ENCODE measurements at places on chromosomes 16 and 17. TPM values are rescaled to one million over a fixed set of nuclear protein-coding genes. Genes with fewer than 3 reads are reported as not detected.

Gene CD300LB
- total RNA-seq, result 0.83 TPM

Gene P2RX5
- total RNA-seq, result 0.80 TPM

Gene CFAP97D1
- total RNA-seq, result not detected

Gene FA2H
- total RNA-seq, result 0.92 TPM

Gene MFSD6L
- total RNA-seq, result not detected

Gene TBC1D3C
- not detected for total RNA-seq

Gene WNT9B
- 0.65 TPM for total RNA-seq

Gene VAT1L
- total RNA-seq, result 6.3 TPM

Gene HBQ1
- total RNA-seq, result 1.2 TPM

Gene DUS2
- total RNA-seq, result 9.4 TPM

Gene SMIM36
- not detected for total RNA-seq

Gene CCL11
- 8.3 TPM for total RNA-seq

Gene MEFV
- 4.0 TPM for total RNA-seq

DNA sequence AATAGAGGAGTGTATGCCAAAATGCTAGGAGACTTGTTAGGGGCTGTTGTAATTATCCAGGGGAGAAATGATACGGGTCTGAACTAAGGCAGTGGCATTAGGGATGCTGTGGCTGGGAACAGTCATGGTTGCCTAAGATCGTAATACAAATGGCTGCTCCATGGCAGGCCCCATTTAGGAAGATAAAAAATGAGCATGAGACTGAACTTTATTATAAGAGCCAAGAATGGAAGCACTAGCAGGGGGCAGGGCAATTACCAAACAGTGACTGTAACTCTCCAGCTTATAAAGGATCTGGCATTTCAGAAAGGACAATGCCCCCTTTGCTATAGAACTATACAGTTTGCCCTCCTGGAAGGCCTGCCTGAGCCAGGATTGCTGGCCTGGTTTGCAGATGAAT, 503.3 kb upstream of the CDH5 start:
- H3K27ac ChIP-seq, result no peak overlapping the region
- no peaks in the 10 kb centered on the region for H3K27me3 ChIP-seq
- H3K36me3 ChIP-seq, result no peaks in the 10 kb centered on the region
- no peak overlapping the region for H3K4me3 ChIP-seq

DNA sequence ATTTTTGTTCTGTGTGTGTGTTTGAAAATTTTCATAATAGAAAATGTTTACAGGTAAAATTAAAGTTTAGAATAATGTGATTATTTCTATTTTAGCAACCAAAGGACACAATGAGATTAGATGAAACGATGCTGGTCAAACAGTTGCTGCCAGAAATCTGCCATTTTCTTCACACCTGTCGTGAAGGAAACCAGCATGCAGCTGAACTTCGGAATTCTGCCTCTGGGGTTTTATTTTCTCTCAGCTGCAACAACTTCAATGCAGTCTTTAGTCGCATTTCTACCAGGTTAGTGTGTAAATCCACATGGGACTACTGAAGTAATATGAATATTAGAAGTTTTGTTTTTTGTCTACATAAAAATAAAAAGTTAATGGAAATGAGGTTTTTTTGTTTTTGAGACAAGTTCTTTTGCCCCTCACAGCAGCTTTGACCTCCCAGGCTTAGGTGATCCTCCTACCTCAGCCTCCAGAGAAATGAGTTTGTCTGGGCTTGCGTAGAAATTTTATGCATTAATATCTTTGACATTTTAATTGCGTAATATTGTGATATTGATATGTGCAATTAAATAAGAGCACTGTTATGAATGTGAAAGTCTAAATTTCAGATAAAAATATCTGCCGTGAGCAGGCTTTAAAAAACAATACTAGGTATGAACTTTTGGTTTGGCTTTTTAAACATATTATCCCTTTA, 68.5 kb downstream of the NF1 start:
- H3K27ac ChIP-seq, result no peak overlapping the region
- no peaks in the 10 kb centered on the region for H3K4me1 ChIP-seq
- H3K27me3 ChIP-seq, result no peaks in the 10 kb centered on the region
- no peak overlapping the region for H3K4me3 ChIP-seq
- peaks cover 38% of the 10 kb centered on the region for H3K36me3 ChIP-seq
- DNase-seq, result no peak

GRCh38 chr17:10768750-10769251, 35.1 kb downstream of the TMEM238L start:
- H3K36me3 ChIP-seq, result no peaks in the 10 kb centered on the region
- no peak for DNase-seq
- H3K27me3 ChIP-seq, result no peaks in the 10 kb centered on the region

GRCh38 chr17:73639322-73639721, 4.9 kb downstream of the SDK2 start:
- no peak overlapping the region for H3K4me3 ChIP-seq
- H3K27ac ChIP-seq, result no peak overlapping the region
- no peak for DNase-seq
- H3K27me3 ChIP-seq, result peaks cover 27% of the 10 kb centered on the region
- no peaks in the 10 kb centered on the region for H3K36me3 ChIP-seq

DNA sequence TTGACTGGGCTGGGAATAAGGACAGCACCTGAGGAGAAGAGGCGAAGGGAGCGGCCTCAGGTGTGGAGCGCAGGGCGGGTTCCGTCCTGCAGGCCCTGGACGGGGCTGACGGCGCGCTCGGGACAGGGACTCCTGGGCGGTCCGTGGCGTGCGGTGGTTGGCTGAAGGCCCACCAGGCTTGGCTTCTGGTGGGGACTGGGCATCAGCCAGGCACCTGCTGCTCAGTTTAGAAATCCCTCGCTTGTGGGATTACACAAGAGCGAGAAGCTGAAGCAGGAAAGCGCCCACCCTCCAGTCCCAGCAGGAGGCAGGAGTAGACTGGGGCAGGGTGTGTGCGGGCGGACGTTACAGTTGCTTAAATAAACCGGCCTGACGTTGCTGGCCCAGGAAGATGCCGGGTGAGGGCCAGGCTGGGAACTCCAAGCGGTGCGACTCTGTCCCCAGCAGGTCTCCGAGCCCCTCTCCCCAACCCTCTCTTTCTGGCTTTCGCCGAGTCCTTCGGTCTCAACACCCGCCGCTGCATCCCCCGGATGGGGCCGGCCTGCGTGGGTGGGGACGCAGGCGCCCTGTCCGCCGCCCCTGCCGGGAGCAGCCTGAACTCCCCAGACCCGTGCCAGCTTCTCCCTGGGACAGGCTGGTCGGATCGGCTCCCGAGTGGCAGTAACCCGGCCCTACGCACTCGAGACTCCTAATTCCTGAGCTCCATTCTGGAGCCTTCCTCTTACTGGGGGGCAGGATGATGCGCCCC, 639 bp downstream of the MIF4GD start:
- no peaks in the 10 kb centered on the region for H3K27me3 ChIP-seq
- H3K27ac ChIP-seq, result peak overlapping the region; percentile 96
- H3K36me3 ChIP-seq, result peaks cover 11% of the 10 kb centered on the region
- peaks cover 57% of the 10 kb centered on the region for H3K4me1 ChIP-seq
- H3K4me3 ChIP-seq, result peak overlapping the region; percentile 90
- DNase-seq, result no peak

DNA sequence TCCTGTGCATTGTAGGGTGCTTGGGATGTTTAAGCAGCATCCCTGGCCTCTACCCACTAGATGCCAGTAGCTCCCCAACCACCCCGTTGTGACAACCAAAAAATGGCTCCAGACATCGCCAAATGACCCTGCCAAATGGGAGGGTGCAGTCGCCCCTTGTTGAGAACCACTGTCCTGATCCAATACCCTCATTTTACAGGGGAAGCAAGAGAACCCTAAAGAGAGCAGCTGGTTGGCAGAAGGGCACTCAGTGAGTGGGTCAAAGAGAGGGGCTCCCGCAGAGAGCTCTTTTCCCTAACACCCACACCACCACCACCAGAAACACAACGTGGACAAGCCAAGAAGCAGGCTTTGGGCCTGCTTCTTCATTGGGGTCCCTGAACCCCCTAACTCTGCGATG, 18.4 kb downstream of the TEKT5 start:
- H3K27ac ChIP-seq, result no peak overlapping the region
- no peaks in the 10 kb centered on the region for H3K27me3 ChIP-seq
- no peak overlapping the region for H3K4me3 ChIP-seq
- no peak for DNase-seq

DNA sequence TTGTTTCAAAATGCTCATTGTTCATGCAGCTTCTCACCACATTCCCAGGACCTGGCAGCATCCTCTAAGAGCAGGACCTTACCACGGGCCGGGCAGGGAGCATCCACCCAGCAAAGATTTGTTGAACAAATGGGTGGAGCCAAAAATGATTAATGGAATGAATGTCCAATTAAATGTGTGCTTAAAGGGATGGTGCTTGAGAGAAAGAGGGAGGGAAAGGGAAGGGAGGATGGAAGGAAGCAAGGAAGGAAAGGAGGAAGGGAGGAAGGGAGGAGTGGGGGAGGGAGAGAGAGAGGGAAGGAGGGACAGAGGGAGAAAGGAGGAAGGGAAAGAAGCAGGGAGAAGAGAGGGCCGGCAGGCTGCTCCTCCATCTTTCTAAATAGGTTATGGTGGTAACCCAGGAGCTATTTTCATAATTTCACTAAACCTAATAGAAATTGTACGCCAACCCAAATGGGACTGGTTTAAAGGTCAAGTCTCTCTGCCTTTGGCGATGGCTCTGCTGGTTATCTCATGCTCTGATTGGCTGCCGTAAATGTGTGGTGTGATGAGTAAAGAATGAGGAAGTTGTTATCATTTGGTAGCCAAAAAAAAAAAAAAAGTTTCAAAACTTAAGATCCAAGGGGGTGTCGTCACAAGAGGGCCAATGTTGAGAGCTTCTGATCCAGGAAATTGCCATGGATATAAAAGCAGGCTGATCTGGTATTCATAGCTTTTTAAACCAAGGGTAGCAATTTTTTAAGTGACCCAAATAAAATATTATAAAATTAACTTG, 126.7 kb upstream of the FOXF1 start:
- peaks cover 11% of the 10 kb centered on the region for H3K4me1 ChIP-seq
- no peaks in the 10 kb centered on the region for H3K36me3 ChIP-seq
- H3K27me3 ChIP-seq, result no peaks in the 10 kb centered on the region

GRCh38 chr17:37086334-37086733, 137.6 kb downstream of the AATF start:
- peaks cover 16% of the 10 kb centered on the region for H3K4me1 ChIP-seq
- H3K4me3 ChIP-seq, result no peak overlapping the region
- DNase-seq, result no peak

- no peak overlapping the region for H3K4me3 ChIP-seq
- no peaks in the 10 kb centered on the region for H3K27me3 ChIP-seq
- DNase-seq, result no peak
- H3K36me3 ChIP-seq, result peaks cover 73% of the 10 kb centered on the region
- no peaks in the 10 kb centered on the region for H3K4me1 ChIP-seq
Measured at GRCh38 chr16:84486551-84487235, 17.8 kb downstream of the MEAK7 start.

- no peaks in the 10 kb centered on the region for H3K27me3 ChIP-seq
- no peak overlapping the region for H3K4me3 ChIP-seq
- DNase-seq, result no peak
- peaks cover 36% of the 10 kb centered on the region for H3K4me1 ChIP-seq
- no peak overlapping the region for H3K27ac ChIP-seq
Measured at GRCh38 chr17:17847118-17847689, 10.4 kb upstream of the SREBF1 start.

DNA sequence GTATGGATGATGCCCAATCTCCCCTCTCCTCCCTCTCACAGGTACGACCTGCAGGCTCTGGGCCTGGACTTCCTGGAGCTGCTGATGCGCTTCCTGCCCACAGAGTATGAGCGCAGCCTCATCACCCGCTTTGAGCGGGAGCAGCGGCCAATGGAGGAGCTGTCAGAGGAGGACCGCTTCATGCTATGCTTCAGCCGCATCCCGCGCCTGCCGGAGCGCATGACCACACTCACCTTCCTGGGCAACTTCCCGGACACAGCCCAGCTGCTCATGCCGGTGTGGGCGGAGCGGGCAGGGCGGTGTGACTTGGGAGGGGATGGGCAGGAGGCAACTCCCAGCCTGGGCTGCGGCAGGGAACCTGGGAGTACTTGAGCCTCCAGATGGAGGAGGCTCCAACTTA, 18.1 kb downstream of the SPATA32 start:
- H3K36me3 ChIP-seq, result no peaks in the 10 kb centered on the region
- H3K27me3 ChIP-seq, result peaks cover 36% of the 10 kb centered on the region
- DNase-seq, result no peak
- peaks cover 40% of the 10 kb centered on the region for H3K4me1 ChIP-seq

- H3K27ac ChIP-seq, result no peak overlapping the region
- no peaks in the 10 kb centered on the region for H3K36me3 ChIP-seq
- H3K27me3 ChIP-seq, result no peaks in the 10 kb centered on the region
- no peak overlapping the region for H3K4me3 ChIP-seq
Measured at GRCh38 chr16:63983401-63983800, 1138.5 kb downstream of the CDH11 start.

- peak overlapping the region; percentile 34 for H3K27ac ChIP-seq
- H3K27me3 ChIP-seq, result no peaks in the 10 kb centered on the region
- no peak for DNase-seq
- H3K4me3 ChIP-seq, result peak overlapping the region; percentile 5
- H3K36me3 ChIP-seq, result no peaks in the 10 kb centered on the region
Measured at GRCh38 chr17:19286751-19287341, 49.7 kb downstream of the EPN2 start.

- no peaks in the 10 kb centered on the region for H3K27me3 ChIP-seq
- peak overlapping the region; percentile 38 for H3K4me3 ChIP-seq
- no peaks in the 10 kb centered on the region for H3K36me3 ChIP-seq
- peaks cover 94% of the 10 kb centered on the region for H3K4me1 ChIP-seq
- no peak for DNase-seq
- H3K27ac ChIP-seq, result peak overlapping the region; percentile 80
Measured at GRCh38 chr17:73292031-73292531, 19.7 kb downstream of the CDC42EP4 start.

GRCh38 chr17:68511254-68511670, 968 bp upstream of the PRKAR1A start:
- H3K4me1 ChIP-seq, result peaks cover 29% of the 10 kb centered on the region
- peak overlapping the region; percentile 98 for H3K27ac ChIP-seq
- no peaks in the 10 kb centered on the region for H3K27me3 ChIP-seq
- no peak for DNase-seq

- peaks cover 3% of the 10 kb centered on the region for H3K4me1 ChIP-seq
- H3K4me3 ChIP-seq, result no peak overlapping the region
- H3K27ac ChIP-seq, result no peak overlapping the region
- H3K27me3 ChIP-seq, result no peaks in the 10 kb centered on the region
- no peaks in the 10 kb centered on the region for H3K36me3 ChIP-seq
- peak; percentile 57 for DNase-seq
Measured at GRCh38 chr17:11645426-11645825, 47.2 kb downstream of the DNAH9 start.

DNA sequence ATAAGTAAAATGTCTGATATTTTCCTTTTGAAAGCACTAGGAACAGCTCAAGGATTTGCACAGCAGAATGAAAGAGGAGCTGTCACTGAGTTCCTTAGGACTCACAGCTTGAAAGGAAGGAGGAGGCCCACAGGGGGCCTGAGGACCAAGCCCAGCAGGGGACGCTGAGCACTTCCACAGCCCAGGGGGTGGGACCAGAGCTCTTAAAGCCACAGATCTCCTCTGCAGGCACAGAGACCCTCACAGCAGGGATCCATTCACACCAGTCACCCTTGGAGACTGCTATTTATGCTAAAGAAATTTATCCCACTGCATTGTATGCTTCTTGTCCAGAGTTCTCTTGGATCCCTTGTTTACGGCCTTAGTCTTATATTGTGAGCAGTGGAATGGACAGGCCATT, 253.3 kb downstream of the STX8 start:
- no peaks in the 10 kb centered on the region for H3K27me3 ChIP-seq
- no peak overlapping the region for H3K4me3 ChIP-seq
- no peak overlapping the region for H3K27ac ChIP-seq

- no peak overlapping the region for H3K27ac ChIP-seq
- no peak overlapping the region for H3K4me3 ChIP-seq
- no peaks in the 10 kb centered on the region for H3K36me3 ChIP-seq
- no peaks in the 10 kb centered on the region for H3K4me1 ChIP-seq
Measured at GRCh38 chr17:17628388-17629008, 37.0 kb upstream of the PEMT start.

- no peaks in the 10 kb centered on the region for H3K27me3 ChIP-seq
- peaks cover 20% of the 10 kb centered on the region for H3K36me3 ChIP-seq
- H3K4me3 ChIP-seq, result no peak overlapping the region
- no peaks in the 10 kb centered on the region for H3K4me1 ChIP-seq
Measured at GRCh38 chr16:72083778-72084404, 9.5 kb downstream of the TXNL4B start.

All from esophagus muscularis mucosa (tissue), 4 donors.